ENCODE measurements at places on chromosomes 5 and 9.

- DNase-seq = no peak
These were observed 24.5 kb upstream of the SELENOP start for GRCh38 chr5:42836070-42836769.

DNA sequence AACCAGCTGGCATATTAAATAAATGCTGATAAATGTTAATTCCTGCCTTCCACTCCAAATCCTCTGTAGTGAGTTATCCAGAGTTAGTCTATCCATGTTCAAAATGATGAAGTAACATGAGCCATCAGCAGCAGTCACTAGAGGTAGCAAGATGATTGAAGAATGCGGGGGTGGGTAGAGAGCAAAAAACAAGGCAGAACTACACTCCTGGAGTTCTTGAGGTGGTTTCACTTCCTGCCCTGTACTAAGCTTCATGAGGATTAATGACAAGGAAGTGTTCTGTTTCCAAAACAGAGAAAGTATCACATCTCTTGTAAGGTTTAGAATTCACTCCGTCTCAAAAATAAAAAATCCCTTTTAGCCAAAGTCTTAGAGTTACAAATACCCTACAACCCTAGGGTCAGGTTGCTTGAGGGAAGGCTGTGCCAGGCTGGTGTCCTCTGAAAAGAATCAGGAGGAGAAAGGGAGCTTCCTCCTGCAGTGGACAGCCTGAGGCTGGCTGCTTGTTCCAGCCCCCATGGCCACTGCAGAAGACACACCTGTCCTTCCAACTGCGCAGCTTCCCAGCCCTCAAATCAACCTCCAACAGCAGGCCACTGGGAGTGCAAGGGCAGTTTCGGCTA is 180.2 kb downstream of the DENND1A start:
- no peak for DNase-seq

DNA sequence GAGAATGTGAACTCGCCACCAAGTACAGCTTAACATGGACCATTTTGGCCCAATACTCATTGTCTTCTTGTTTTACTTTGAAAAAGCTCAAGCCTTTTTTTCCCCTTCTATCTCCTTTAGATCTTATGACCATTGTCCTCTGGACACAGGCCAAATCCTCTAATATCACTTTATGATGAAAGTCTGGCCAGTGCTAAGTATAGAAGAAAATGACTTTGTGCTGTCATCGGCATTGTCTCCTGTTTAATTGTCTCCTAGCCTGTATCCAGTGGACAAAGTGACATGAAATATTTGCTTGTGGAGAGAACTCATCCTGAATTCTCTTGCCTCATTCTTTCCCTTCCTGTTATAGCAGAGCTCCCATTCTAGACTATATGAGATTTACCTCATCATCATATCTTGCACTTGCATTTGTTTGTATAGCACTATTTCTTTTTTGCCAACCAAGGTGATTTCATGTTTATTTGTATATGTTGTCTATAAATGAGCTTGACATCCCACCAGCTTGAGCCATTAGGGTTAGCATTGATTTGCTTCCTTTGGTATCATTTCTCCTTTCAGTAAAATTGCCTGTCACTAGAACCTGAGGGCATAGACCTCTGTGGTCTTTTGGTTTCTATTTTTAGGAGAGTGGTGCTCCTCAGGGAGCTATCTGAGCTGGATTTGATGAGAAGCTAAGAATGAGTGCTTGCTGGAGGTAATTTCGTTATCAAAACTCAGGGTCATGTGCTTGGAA is 18.8 kb upstream of the TNFAIP8 start:
- no peak for DNase-seq

DNA sequence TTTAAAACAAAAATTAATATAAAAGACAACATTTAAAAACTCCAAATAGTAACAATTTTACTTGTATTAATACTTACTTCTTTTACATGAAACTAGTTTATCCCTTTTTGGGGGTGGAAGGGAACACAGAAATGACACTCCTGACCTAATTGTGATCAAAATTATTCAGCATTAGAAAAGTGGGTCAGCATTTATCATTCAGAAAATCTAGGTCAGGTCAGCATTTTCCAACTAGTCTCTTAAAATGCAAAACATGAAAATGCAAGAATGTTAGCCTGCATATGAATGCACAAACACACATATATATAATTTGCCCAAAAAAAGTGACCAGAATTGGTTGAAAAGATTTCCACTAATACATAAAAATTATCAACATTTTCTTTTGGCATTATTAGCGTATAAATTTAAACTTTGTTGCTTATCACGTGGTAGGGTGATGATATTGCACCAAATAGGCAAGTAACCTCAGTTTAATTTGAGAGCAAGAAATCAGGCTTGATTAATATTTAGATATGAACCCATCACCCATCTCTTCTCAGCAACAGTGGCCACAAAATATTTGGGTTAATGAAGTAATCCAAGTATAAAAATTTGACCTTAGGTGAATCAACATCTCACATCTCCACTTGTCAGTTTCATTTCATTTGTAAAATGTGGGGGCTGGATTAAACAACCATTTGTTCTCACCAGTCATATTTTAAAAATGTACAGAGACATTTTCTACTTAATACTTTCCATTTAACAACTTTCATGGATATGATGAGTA is 5.7 kb downstream of the TMEM167A start:
- DNase-seq = no peak

DNA sequence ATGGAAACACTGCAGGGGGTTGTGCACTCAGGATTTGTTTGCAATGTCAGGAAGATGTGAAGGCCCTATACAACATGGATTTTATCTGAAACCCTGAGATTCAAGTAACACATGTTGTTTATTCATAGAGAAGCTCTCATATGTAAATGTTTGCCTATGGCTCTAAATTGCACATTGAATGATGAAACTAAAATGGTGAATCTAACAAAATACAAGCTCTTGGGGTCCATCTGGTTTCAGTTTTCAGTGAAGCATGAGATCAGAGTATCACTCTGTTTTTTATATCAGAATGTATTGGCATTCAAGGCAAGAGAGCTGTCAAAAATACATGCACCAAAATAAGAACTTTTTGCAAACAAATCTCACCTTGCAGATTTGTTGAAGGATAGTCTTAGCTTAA is 19.6 kb upstream of the FRMD3 start:
- no peak for DNase-seq

- DNase-seq = no peak
These were observed 273.6 kb upstream of the TAS2R1 start for GRCh38 chr5:9903801-9904200.

- no peak for DNase-seq
These were observed 4.5 kb upstream of the PCA3 start for GRCh38 chr9:76759732-76760131.

GRCh38 chr5:73445665-73446630 is 2.6 kb downstream of the FOXD1 start:
- no peak for DNase-seq

DNA sequence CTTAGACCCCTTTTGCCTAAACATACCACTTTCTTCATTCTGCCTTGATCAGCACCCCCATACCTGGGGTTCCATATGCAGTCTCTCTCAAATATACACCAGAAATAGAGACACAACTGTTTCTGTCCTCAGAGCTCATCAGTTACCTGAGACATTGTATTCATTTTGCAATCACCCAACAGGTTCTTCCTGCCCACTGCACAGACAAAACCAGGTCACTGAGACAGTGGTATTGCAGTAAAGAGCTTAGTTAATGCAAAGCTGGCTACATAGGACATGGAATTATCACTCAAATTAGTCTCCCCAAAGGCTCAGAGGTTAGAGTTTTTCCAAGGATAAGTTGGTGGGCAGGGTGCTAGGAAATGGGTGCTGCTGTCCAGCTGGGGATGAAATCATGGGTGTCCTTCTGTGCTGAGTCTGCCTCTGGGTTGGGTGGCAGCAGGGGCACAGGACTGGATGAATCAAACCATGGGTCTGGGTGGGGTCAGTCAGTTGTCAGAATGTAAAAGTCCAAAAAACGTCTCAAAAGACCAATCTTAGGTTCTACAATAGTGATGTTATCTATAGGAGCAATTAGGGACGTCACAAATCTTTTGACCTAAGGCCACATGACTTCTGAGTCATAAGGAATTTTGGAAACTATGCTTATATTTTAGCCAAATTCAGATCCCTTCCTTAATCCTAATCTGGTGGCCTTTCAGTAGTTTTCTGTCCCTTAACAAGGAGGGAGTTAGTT is 41.0 kb downstream of the KCNV2 start:
- no peak for DNase-seq

GRCh38 chr5:142324136-142324870 is 518 bp downstream of the SPRY4 start:
- no peak for DNase-seq

Measured in stimulated activated CD8-positive, alpha-beta memory T cell treated with anti-CD3 and anti-CD28 coated beads, Interleukin-2, amount 100 ng/mL, for 1 hour (primary cell).